Caki2 (cell line): ENCODE measurements at places on chromosomes 1 and 21. TPM values are rescaled to one million over a fixed set of nuclear protein-coding genes. Genes with fewer than 3 reads are reported as not detected.

Gene SPRR2G
- not detected in 2 replicates for total RNA-seq

Gene BRDT
- total RNA-seq = not detected in 2 replicates

Gene TRPM2
- total RNA-seq = not detected in 2 replicates

Gene C1QTNF12
- total RNA-seq = not detected in 2 replicates

Gene CELA2A
- total RNA-seq = not detected in 2 replicates

DNA sequence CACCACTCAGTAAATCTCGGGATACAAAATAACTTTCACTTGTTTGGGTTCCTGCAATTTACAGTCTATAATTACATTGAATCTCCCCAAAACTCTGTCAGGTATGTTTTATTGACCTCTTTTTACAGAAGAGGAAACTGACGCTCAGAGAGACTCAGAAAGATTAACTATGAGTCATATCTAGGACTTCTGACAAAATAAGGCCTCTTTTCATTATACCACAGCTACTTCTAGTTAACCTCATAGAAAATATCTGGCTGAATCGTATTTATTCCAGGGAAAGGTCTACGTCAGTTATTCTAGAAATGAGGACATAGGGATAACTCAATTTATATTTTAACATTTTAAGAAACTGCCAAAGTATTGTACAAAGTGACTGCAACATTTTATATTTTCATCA, 211.1 kb upstream of the FAM78B start:
- no peak for DNase-seq

DNA sequence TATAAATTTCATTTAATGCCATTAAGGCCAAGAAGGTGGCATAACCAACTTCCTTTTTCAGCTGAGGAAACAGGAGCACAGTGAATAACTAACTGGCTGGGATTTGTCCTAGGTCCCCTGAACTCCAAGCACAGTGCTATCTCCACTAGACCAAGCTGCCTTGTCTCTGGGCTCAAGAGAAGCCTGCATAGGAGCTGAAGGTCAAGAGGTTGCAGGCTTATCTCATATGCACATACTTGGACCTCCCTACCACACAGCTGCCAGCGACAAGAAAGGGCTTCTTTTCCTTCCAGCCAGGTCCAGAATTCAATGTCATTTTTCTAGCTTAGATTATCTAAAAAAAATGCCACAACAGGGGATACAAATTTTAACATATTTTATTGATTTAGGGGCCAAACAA, 27.1 kb downstream of the AK2 start:
- DNase-seq = no peak

DNA sequence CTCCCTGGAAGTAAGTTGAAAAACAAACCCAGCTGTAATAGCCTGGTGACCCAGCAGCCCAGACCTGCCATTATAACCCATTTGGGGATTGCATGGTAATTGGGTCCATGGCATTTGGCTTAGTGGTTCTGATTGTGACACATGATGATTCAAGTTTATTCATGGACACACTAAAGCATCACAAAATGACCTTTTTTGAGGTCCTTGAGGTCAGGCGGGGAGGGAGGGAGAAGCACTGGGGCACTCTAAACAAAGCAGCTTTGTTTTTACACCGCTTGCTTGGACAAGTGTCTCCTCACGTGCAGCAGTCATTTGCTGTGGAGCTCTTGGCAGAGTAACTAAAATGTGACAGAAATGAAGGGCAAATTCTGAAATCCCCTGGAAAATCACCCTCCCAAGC, 241.0 kb upstream of the SGIP1 start:
- no peak for DNase-seq

DNA sequence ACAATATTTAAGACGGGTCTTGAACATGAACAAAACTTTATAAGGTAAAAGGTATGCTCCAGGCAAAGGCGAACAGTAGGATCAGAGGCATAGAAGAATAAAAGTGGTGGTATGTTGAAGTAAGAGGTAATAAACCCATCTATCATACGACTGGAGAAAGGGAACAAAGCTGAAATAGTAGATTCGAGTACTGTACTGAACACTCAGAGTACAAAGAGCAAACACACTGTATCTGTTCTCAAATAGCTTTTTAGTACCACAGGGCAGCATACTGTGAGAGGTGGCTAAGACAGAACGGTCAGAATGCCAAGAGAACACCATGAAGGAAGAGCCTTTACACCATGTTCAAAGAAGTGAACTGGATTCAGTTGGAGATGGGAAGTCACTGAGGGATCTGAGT, 83.2 kb downstream of the EPS15 start:
- DNase-seq = no peak

- DNase-seq = no peak
These were observed 63.0 kb upstream of the PRDX6 start for GRCh38 chr1:173414136-173414535.

DNA sequence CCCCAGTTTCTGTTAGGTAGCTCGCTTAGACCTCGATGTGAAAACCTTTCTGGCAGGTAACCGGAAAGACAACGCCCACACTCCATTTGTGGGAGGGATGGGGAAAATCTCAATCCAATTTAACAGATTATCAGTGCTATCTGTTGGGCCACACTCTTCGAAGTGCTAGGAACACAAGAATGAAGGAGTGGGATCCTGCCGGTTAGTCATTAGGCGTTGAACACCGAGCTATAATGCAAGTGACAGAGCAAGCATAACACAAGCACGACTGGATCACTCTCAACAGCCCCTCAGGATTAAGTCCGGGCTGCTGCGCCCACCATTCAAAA, 531 bp downstream of the SNIP1 start:
- no peak for DNase-seq
